Inflammatory macrophage treated with lipopolysaccharide for 4 hours (primary cell): ENCODE measurements at places on chromosomes 3 and 15.
A peak's percentile ranks its signal among the peaks of the same experiment; 100 is the strongest.

- no peak for DNase-seq
Observed at GRCh38 chr3:178623666-178624255, 87.5 kb downstream of the KCNMB2 start.

GRCh38 chr3:142705198-142705597 lies 18.6 kb upstream of the TRPC1 start:
- DNase-seq = no peak

GRCh38 chr3:117184574-117184973 lies 475.0 kb downstream of the TUSC7 start:
- DNase-seq = no peak

- no peak for DNase-seq
Observed at GRCh38 chr3:42505849-42506410, 3.5 kb downstream of the VIPR1 start.

- DNase-seq = no peak
Observed at GRCh38 chr15:38602910-38603670, 38.5 kb upstream of the RASGRP1 start.

GRCh38 chr3:58107597-58107996 lies 99.4 kb downstream of the FLNB start:
- DNase-seq = no peak

GRCh38 chr3:73656241-73656890 lies 31.6 kb upstream of the PDZRN3 start:
- no peak for DNase-seq

DNA sequence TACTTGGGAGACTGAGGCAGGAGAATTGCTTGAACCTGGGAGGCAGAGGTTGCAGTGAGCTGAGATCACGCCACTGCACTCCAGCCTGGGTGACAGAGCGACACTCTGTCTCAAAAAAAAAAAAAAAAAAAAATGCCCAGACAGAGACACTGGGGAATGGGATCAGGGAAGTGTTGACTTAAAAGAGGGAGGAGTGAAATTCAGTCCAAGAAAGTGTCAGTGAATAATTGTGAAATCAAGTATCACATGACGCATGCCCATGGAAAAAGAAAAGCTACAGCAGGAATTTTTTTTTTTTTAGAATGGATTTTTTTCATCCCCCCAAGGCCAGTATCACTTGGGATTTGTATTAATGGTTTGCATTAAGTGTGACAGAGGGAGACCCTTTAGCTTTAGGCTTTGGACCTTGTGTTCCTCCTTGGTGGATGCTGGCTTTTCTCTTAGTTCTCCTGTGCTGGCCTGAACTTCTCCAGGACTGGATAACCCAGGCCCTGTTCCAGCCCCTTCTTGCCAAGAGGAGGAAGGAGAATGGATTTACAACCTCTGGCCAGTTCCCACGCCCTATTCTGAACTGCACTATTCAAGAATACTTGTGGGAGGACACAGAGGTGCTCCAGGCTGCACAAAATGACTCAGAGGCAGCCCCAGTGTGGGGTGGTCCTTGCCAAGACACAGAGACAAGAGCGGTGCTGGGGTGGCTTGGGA lies 36.7 kb upstream of the ZNF774 start:
- DNase-seq = no peak

- DNase-seq = peak; percentile 65
Observed at GRCh38 chr3:171620825-171621434, 160.7 kb upstream of the TNIK start.

DNA sequence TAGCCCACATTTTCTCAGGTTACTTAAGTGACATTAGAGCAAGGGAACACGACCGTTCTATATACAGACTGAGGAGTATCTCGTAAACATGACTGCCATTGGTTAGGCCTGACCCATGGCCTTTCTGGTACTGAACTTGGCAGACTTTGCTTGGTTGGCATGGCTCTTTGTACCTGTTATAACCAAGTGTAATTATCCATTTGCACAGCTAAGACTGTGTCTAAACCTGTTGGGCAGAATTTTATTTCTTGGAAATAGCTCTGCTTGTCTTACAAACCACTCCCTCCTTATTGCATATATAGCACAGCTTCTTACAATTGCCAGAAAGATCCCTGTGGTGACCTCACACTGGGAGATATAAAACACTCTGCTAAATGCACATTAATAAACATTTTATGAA lies 106.9 kb downstream of the P2RY1 start:
- DNase-seq = no peak

DNA sequence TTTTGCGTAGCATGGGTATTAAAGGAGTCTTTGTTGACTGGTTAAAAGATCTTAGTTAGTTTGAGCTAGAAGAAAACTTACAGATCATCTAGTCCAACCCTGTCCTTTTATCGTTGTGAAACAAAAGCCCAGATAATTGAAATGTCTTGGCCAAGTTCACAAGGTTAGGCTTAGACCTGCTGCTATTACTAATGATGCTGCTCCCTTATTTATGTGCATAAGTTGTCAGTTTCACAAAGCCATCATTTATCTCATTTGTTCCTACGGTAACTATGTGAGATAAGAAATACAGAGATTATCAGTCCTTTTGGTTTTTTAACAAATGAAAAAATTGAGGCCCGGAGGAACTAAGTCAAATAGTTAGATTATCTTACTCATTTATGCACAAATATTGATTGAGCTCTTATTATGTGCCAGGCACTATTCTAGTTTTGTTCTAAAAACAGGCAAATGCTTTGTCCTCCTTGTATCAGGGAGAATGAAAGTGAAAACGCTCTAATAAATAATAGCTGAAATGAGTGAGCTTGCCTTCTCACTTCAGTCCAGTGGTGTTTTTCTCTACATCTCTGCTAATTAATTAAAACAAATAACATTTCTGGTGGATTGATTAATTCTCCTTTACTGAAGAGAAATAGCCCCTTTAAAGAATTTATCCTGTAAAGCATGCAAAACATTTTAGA lies 49.1 kb upstream of the TPRG1 start:
- no peak for DNase-seq

DNA sequence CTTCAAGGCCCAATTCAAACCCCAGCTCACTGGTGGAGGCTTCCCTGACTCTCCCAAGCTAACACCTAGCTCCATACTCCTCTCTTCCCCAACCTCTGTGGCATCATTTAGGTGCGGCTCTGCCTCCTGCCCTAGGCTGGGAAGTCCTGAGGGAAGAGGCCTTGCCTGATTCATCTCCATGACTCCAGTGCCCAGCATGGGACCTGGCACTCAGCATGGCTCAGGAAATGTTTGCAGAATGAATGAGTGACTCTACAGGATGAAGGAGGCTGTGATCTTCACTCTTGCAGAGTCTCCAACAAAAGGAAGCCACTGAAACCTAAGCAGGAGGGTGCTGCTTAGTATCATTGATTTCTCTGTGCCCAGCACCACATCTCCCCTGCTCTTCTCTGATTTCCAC lies 34.5 kb upstream of the INSYN1 start:
- DNase-seq = no peak

- peak; percentile 18 for DNase-seq
Observed at GRCh38 chr3:19190602-19191001, 42.3 kb downstream of the KCNH8 start.

- DNase-seq = no peak
Observed at GRCh38 chr3:21801631-21802030, 50.6 kb upstream of the ZNF385D start.

GRCh38 chr3:63979093-63979885 lies 44.0 kb downstream of the PSMD6 start:
- peak; percentile 27 for DNase-seq

DNA sequence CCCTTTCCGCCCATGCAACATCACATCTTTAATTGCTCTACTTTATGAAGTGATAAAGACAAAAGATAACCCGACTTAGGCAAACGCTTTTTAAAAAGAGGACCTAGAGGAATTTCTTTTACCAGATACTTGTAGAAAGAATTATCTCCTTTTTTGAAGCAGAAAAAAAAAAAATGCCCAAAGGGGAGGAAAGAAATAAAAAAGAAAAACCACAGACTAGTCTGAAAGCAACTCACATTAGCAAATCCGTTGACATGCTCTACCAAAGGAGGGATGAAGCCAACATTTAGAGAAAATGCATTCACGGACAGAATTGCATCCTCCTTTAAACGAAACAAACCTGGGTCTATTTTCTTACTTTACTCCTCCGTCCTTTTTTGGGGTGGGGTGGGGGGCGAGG lies 213.6 kb downstream of the MEIS2 start:
- no peak for DNase-seq

DNA sequence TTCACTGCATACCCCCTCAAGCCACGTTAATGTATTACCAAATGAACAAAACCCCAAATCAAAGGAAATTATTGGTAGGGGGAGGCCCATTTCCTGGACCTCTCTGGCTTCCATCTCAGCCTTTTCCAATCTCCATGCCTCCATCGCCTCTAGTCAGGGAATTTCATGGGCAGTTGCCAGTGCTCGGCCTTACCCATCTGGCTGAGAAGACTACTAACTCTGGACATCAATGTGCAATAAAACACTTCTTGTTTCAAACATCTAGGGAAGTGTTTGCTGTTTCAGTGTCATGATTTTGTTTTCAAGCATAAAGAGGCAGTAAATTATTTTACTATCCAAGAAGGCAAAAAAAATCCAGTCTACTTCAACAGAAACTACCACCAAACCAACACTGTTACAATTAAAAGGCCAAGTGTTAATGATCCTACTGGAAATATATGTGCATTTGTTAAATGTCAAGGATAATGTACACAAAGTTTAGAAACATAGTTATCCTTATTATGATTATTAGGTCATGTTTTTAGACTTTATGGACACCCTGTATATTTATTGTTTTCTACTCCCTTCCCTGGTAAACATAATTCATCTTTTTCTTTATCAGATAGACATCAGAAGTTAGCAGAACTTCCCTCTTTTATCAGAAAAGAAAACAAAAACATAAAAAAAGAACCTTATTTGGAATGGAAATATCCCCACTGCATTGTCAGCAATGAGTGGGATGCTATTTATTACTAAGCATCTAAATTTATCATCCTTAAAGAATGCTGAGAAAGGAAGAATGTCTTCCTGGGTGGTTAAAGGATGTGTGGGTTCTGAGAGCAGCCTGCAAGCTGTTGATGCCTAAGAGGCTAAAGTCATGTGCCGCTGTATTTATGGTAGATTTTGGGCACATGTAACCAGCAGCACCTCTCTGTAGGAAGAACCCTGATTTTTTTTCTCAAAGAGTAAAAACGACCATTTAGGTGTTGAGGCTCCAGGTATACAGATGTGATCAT lies 15.2 kb downstream of the LDHAL6B start:
- DNase-seq = peak; percentile 71

DNA sequence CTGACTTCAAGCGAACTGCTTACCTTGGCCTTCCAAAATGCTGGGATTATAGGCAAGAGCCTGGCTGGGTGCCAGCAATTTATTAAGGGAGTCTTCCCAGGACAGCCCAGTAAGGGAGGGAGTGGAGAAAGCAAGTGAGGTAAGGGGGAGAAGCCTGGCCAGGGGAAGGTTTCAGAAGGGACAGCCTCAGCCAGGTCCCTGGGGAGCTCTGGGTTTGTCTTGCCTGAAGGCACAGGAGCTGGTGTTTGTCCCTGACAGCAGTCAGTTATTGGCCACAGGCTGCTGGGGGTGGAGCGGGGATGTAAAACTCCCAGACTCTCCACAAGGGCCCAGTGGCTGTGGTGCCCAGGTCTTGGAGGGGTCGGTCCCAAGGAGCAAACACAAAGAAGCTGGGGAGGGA lies 33.0 kb upstream of the CDCP1 start:
- no peak for DNase-seq

DNA sequence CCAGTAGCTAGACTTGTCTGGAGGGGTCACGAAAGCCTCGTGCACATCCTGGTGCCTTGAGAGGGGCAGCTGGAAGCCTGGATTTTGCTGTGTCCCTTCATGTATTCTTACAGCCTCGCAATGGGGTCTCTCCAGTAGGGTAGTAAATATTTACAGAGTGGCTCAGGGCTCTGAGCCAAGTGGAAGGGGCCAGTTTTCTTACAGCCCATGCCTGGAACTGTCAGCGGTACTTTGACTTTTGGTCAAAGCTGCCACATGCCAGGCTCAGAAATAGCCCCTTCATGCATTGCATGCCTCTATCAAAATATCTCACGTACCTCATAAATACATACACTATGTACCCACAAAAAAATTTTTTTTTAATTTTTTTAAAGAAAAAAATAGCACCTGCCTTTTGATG lies 119.2 kb downstream of the OSBPL10 start:
- no peak for DNase-seq

- DNase-seq = peak; percentile 24
Observed at GRCh38 chr3:36381311-36381956, 1.1 kb downstream of the STAC start.

GRCh38 chr15:101182215-101182614 lies 69.6 kb downstream of the CHSY1 start:
- no peak for DNase-seq

- no peak for DNase-seq
Observed at GRCh38 chr15:26722621-26723160, 50.2 kb downstream of the GABRB3 start.
